ENCODE measurements at places on chromosomes 6 and 20. TPM values are rescaled to one million over a fixed set of nuclear protein-coding genes. Genes with fewer than 3 reads are reported as not detected.

CAP2 gene
- 27.6 TPM for total RNA-seq

DDX27 gene
- 21.8 TPM for total RNA-seq

CYP39A1 gene
- total RNA-seq = 3.8 TPM

DNA sequence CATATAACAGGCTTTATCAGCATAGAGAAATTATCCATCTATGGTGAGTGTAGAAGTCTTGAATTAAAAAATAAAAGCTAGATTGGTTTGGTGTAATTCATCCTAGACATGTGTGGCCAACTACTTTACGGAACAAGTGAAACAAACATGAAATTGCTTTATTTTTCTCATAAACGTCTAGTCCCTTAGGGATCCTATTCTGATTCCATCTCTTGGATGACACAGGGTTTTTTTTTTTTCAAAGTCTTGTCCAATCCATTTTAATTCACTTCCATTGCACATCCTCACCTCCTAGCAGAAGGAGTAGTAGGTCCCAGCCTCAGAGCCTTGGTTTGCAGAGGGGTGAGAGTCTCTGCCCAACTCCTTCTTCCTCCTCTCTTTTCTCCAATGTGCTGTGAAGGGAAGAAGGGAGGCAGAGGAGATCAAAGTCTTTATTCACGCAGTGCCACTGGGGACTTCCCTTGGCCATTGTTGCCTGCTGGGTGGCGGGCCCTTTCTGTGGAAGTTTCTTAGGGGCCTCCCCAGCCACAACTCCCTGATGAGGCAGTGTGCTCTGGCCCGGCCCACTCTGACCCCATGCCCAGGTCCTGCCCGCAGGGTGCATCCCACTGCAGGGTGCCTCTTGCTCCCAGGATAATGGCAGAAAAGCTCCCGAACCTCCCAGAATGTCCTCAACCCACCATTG lies 104.4 kb upstream of the SNX9 start:
- no peak for DNase-seq

DNA sequence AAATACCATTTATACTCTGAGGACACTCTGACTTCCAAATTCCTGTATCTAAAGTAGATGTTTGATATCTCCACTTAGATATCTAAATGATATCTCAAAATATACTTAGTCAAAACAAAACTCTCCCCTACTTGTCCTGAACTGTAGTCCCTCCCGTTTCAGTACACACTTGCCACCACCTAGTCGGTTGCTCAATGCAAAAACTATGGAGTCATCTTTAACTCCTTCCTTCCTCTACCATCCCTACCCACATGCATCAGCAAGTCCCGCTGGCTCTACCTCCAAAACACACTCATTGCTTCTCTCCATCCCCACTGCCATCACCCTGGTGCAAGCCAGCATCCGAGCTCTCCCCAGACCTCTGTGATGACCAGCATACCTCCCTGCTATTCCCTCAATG lies 13.2 kb downstream of the STX7 start:
- DNase-seq = no peak

- peak; percentile 44 for DNase-seq
These were observed 16.5 kb downstream of the PPP1R10 start for GRCh38 chr6:30600451-30600961.

- DNase-seq = no peak
These were observed 357.3 kb downstream of the FOXA2 start for GRCh38 chr20:22226849-22227700.

DNA sequence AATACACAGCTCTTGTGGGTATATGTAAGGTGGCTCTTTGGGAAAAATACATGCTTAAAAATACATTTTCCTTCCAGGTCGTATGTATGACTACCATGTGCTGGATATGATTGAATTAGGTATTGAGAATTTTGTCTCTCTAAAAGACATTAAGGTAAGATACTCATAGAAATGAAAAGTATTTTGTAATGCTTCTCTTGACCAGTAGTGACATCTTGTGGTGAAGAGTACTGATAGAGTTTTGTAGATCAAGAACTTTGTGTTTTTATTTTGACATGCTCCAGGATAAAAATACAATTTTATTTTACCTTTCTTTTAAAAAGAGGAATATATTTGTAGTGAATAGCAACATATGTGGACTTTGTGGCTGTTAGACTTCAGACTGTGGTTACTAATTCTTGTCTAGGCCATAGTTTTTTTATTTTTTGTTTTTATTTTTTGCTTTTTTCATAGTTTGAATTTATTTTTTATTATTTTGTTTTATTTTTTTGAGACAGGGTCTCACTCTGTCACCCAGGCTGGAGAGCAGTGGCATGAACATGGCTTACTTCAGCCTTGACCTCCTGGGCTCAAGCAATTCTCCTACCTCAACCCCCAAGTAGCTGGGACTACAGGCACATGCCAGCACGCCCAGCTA lies 17.9 kb downstream of the RPF2 start:
- no peak for DNase-seq

DNA sequence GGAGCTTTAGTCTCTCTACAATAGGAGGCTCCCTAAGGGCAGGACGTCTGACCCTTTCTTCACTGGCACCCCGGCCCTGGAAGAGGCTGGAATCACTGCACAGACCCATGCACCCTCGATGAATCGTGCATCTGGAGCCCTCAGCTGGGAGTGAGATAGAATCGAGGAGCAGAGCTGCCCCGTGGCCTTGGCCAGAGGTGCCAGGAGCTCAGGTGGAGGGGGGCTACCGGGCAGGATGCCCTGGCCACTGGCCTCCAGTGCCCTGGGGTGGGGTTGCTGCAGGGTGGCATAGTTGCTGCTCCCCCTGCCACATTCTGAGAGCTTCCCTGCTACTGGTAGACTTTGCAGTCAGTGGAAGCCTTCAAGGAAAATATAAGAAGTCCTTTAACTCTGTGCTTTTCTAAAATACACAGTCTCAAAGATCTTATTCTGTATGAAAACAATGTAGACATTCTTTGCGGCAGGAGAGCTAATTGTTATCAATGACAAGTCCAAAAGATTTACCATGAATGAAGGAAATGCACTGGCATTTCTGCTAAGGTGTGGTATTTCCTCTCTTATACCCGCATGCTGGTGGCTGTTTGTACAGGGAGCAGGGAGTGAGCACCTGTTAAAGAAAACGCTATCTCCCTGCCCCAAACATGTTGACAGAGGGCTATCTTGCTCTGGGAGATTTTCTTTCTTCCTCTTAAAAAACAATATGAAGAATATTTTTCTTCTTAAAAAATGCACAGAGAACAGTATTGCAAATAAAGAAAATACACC lies 122.8 kb downstream of the C6orf118 start:
- DNase-seq = no peak

- DNase-seq = no peak
These were observed 11.5 kb downstream of the TTLL9 start for GRCh38 chr20:31881945-31882344.

DNA sequence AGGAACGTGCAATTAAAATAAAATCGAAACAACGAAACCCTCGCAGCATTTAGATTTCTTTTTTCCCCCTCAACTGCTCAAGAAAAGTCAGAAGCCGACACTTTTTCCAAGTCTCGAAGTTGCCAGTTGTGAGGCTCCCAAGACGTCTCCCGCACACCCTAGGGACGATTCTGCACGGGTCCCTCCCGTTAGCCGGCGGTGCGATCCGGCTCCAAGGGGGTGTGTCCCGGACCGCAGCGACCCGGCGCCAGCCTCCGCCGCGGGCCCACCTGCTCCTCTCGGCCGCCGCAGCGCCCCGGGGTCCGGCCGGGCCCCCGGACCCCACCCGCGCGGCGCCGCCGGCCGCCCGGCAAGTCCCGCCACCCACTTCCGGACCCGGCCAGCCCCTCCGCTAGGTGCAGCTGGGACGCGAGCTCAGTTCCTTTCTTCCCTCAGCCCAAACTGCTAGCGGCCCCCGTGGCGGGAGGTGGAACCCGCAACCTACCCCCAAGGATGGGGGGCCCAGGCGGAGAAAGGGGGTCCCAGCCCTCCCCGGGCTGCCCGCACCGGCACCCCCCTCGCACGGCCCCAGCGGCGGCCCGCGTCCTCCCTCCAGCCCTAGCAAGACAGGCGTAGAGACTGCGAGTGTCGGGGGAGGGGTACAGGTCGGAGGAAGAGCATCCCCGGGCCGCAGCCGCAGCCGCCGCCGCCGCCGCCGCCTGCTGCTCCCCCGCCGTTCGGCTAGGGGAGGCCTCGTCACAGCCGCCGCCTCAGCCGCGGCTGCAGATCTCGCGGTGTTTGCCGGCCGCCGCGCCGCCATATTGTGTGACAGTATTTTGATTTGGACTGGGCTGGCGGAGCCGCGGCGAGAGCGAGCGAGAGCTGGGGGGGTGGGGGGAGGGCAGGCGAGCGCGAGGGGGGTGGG lies 520 bp upstream of the TAB2 start:
- peak; percentile 91 for DNase-seq

DNA sequence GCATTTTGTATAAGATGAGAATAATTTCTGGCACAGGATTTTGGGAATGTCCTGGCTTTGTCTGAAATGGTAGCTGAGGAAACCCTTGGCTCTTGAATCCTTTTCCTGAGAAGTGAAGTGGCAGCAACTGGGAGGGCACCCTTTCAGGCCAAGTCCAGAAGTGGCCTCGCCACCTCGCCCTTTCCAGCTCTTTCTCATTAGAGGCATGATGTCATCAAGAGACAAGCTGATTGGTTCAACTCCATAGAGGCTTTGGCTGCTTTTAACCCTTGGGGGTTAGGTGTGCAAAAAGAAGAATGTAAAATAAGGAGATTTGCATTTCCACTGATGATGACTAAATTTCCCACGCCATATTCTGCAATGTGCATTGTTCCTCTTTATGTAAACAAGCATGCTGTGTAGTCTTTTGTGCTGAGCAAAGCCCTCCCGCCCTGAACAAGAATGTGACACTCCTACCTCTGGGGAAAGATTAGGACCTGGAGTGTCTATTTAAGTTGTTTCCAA lies 116.5 kb downstream of the TCP11 start:
- DNase-seq = no peak

GRCh38 chr6:4084444-4085331 lies 5.8 kb upstream of the FAM217A start:
- no peak for DNase-seq

All from uterus (tissue), 4 donors.